Psoas muscle (tissue), 8 donors: ENCODE measurements at places on chromosomes 4 and X. TPM values are rescaled to one million over a fixed set of nuclear protein-coding genes. Genes with fewer than 3 reads are reported as not detected.

DNA sequence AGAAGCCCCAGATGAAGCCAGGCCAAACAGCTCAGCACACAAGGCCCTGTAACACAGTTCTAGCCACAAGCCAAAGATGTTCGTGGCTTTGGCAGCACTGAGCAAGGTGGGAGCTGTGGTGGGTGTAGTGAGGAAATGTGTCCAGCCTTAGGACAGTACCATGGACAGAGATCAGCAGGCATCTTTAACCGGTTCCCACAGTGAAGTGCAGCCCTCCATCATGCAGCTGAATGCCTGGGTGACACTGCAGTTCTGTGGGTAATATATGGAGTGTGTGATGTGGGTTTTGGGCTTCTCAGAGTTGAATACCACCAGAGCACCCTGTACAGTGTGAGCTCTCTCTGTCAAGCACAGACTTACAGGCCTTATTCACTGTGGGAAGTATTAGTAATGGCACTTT lies 6.0 kb upstream of the NEXMIF start:
- H3K36me3 ChIP-seq: no peaks in the 10 kb centered on the region
- DNase-seq: no peak
- H3K4me1 ChIP-seq: no peaks in the 10 kb centered on the region
- no peak overlapping the region for H3K27ac ChIP-seq
- H3K27me3 ChIP-seq: peaks cover 34% of the 10 kb centered on the region

- no peaks in the 10 kb centered on the region for H3K36me3 ChIP-seq
- no peak for DNase-seq
- H3K27ac ChIP-seq: no peak within 1 kb of the TSS
- H3K4me1 ChIP-seq: no peaks in the 10 kb centered on the region
These were observed at the start of gene MGAT4D for GRCh38 chr4:140497747-140498636. Gene MGAT4D (minus strand): TSS chr4:140498293. CDS start chr4:140498222, 71 bp downstream.

Gene IGFBP7
- 89.0 TPM for total RNA-seq

- H3K36me3 ChIP-seq: no peaks in the 10 kb centered on the region
- H3K27ac ChIP-seq: no peak overlapping the region
- no peaks in the 10 kb centered on the region for H3K4me1 ChIP-seq
- no peak for DNase-seq
- no peak overlapping the region for H3K4me3 ChIP-seq
These were observed 69.8 kb upstream of the LRPAP1 start for GRCh38 chr4:3601992-3602391.

Gene CENPI
- total RNA-seq: 0.23 TPM

- no peak for DNase-seq
- H3K27ac ChIP-seq: no peak overlapping the region
- H3K4me3 ChIP-seq: no peak overlapping the region
These were observed 15.5 kb downstream of the FRMPD4 start for GRCh38 chrX:12153741-12154140.
